Dermis blood vessel endothelial cell (primary cell): ENCODE measurements at places on chromosomes 2 and 18.

DNA sequence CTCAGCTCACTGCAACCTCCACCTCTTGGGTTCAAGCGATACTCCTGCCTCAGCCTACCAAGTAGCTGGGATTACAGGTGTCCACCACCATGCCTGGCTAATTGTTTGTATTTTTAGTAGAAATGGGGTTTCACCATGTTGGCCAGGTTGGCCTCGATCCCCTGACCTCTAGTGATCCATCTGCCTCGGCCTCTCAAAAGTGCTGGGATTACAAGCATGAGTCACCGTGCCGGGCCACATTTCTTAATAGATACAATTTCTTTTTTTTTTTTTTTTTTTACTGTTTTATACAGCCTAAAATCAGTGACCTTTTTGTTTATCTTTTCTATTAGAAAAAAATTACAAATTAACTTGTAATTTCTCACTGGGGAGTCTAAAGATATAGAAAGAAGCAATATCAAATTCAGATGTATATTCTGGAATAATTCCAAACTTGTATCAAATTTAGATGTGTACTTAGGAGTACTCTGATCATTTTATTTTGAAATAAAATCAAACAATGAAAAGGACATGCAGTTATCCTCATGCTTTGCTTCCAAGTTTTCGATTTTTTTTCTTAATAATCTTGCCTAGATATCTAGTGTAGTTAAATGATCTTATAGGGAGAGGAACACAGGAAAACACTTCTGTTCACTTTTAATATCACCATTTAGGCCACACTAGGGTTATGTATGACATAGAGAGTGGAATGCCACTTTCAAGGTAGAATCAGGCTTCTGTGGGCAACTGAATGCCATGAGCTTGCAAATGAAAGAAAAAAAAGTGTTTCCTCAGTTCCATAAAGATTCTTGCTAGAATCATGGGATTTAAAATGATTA lies 1089.3 kb downstream of the SUCLG1 start:
- no peak for DNase-seq

DNA sequence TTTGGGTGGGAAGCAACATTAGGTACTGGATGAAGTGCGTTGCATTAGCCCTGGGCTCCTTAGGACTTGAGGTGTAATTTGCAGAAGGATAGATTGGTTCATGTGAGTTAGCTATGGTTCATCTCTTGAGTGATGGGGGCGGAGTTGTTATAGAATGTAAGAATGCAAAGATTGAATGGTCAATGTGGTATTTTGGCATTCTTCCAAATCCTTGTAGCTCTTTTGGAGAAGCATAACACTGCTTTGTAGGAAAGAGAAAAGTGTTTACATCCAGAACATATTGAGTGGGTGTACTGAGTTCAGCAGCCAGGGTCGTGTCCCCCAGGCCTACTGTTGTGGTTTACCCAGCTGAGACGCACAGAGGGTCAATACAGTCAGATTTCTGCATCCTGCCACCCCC lies 173.5 kb downstream of the FMNL2 start:
- peak; percentile 68 for DNase-seq

- DNase-seq = no peak
Observed at GRCh38 chr2:24105816-24106215, 17.3 kb downstream of the PFN4 start.

DNA sequence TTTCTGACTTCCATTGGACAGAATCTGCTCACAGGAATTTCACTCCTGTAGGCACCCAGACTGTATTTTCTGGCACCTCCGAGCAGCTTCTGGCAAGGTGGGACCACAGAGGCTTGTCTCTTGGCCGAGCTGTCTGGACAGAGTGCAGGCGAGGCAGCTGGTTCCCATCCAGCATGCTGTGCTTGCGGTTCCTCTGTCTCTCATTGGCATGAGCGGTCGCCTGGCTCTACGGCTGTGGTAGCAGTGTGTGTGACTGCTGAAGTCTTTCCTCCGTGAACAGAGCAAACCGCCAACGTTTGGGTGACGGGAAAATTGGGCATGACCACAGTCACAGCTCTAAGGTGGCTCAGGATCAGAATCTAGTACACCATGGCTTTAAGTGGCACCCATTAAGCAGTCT lies 411.7 kb upstream of the NETO1 start:
- DNase-seq = no peak

DNA sequence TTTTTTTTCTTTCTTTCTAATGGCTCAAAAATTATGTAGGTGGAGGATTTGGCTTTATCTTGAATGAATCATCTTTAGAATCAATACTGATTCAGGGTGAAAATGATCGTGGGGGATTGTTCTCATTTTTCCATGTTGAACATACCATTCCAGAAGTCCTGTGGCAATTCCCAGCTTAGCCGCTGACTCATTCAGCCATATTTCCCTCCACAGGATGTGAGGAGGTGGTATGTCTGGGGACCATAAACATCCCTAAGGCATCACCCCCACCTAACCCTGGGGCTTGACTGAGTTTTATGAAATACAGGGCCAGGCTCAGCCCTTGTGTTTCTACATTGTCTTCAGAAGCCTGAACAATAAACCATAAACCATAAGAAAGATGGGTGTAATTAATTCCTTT lies 92.7 kb upstream of the FN1 start:
- DNase-seq = peak; percentile 96

DNA sequence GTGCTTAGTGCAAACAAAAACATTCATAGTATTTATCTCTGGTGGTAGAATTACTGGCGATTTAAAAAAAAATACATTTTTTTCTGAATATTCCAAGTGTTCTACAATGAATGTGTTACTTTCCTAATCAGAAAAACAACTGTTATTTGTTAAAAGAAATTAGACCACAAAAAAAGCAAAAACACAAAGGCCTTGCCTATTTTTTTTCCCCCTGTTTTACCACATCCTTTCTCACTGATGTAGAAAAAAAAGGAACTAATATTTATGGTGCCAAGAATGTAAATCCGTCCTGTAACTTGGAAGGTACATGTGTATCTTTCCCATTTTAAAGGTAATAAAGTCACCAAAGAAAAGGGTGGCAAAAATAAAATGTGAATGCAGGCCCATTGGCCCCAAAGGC lies 28.4 kb upstream of the MGAT4A start:
- no peak for DNase-seq

GRCh38 chr18:62287781-62288664 lies 37.1 kb upstream of the TNFRSF11A start:
- no peak for DNase-seq

GRCh38 chr2:59184276-59185020 lies 943.3 kb upstream of the FANCL start:
- DNase-seq = no peak

DNA sequence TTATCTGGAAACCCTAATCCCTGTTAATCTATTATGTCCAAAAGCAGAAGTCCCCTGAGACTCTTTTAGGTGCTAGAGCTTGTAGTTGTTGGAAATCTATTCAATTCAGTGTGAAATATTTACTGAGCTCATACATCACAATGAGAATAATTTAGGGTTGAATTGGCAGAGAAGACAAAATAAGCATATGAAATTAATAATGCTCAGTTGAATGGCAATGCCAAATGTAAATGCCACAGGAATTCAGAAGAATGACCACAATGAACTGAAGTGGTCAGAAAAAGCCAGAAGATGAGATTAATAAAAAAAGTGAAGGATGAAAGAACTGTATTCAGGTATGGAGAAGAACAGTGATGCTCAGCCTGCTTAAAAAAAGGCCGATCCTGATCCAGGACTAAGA lies 8.0 kb upstream of the STAT4 start:
- DNase-seq = no peak

DNA sequence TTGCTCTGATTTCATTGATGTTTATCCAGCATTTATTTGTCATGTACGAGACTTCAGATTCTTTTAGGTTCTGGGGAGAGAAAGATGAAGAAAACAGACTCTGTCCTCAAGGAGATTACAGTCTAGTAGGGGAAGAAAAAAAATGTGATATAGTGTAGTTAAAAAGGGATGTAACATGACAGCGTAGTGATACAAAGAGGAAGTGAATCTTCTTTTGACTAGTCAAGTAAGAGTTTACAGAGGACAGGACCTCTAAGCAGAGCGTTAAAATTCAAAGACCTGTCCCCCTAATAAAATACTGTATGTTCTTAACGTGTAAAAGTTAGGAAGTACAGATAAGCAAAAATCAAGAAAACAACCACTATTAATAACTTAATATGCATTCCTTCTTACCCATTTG lies 47.7 kb downstream of the NCOA1 start:
- no peak for DNase-seq

DNA sequence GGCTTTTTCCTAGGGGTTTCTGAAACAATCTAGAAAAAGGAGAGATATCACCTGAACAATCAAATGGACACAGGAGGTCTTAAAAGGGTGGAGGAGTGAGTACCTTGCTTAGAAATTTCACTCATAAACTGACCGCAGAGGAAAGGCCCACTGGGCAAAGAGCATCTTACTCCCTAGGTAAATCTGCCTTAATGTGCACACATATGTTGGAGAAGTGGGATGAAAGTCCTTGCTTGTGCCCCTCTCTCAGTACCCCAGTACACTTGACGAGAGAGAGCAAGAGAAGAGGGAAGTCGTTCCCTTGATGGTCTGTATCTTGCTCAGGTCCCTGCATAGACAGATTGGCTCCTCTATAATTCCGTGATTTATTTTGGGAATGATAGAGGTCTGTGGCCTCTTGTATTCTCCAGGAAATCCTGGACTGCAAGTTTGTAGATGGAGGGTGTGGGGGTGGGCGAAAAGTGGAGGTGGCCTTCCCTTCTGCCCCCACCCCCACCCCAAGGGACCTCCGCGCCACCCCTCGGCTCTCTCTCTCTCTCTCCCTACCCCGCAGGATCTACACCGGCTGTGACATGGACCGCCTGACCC lies 6.8 kb downstream of the TBR1 start:
- no peak for DNase-seq

GRCh38 chr18:57343833-57344232 lies 8.5 kb upstream of the ST8SIA3 start:
- DNase-seq = no peak
